ENCODE measurements at places on chromosomes 5 and 9. TPM values are rescaled to one million over a fixed set of nuclear protein-coding genes. Genes with fewer than 3 reads are reported as not detected.

The PCDHGA6 gene
- total RNA-seq, result 0.16 TPM

DNA sequence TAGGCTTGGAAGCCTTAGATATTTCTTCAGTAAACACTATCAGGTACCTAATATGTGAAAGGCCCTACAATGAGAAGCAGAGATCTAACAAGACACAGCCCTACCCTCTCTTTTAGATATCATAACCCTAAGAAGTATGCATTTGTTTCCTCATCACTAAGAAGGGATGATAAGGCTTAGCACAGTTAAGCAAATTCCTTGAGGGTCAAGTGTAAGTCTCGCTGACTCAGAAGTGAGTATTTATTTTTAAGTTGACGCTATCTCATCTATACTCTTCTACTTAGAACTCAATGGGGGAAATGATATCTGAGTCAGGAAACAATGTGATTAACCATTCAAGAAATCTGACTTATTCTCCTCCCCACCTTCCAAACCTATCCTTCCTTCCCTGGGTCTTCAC, 149.7 kb downstream of the ESM1 start:
- H3K27me3 ChIP-seq, result peaks cover 15% of the 10 kb centered on the region
- H3K4me1 ChIP-seq, result peaks cover 12% of the 10 kb centered on the region
- no peak overlapping the region for H3K27ac ChIP-seq
- H3K4me3 ChIP-seq, result no peak overlapping the region

GRCh38 chr5:58753446-58753845, 170.6 kb downstream of the RAB3C start:
- H3K27ac ChIP-seq, result no peak overlapping the region
- no peak overlapping the region for H3K4me3 ChIP-seq
- DNase-seq, result no peak

- H3K36me3 ChIP-seq, result no peaks in the 10 kb centered on the region
- no peak for DNase-seq
- H3K27me3 ChIP-seq, result no peaks in the 10 kb centered on the region
- no peaks in the 10 kb centered on the region for H3K4me1 ChIP-seq
- H3K27ac ChIP-seq, result no peak overlapping the region
Observed at GRCh38 chr5:173664154-173664526, 47.7 kb upstream of the BOD1 start.

The WDR31 gene
- 3.8 TPM for total RNA-seq

GRCh38 chr5:43066799-43067741, 27.0 kb upstream of the ANXA2R start:
- H3K27me3 ChIP-seq, result no peaks in the 10 kb centered on the region
- H3K4me3 ChIP-seq, result peak overlapping the region; percentile 97
- H3K4me1 ChIP-seq, result peaks cover 46% of the 10 kb centered on the region
- DNase-seq, result peak; percentile 88
- H3K36me3 ChIP-seq, result peaks cover 24% of the 10 kb centered on the region

- no peak overlapping the region for H3K27ac ChIP-seq
- H3K27me3 ChIP-seq, result peaks cover 31% of the 10 kb centered on the region
- DNase-seq, result no peak
- no peak overlapping the region for H3K4me3 ChIP-seq
- H3K36me3 ChIP-seq, result no peaks in the 10 kb centered on the region
Observed at GRCh38 chr5:74279244-74279643, 361.3 kb downstream of the ENC1 start.

DNA sequence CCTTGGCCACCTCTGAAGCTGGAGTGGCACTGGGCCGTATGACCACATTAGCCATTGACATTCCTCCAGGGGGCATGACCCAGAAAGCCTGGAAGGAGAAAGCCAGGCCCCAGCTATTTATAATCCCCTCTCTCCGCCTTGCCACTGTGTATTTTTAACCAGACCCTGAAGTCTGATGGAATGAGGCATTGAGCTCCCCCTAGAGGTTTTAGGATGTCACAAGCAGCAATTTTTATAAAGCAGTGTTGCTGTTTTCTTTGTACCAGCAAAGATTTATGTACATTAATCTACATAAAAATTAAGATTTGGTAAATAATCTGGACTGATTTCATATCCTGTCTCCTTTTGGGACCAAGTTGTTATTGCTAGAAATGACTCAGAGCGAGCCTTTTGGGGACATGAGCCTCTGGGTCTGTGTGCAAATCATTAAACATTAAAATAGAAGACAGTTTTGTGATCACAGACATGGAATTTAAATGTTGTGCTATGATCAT, 127.1 kb downstream of the TRIO start:
- peaks cover 9% of the 10 kb centered on the region for H3K4me1 ChIP-seq
- H3K27me3 ChIP-seq, result peaks cover 18% of the 10 kb centered on the region
- DNase-seq, result peak; percentile 10
- no peak overlapping the region for H3K27ac ChIP-seq
- no peaks in the 10 kb centered on the region for H3K36me3 ChIP-seq

- no peaks in the 10 kb centered on the region for H3K4me1 ChIP-seq
- DNase-seq, result no peak
- peaks cover 55% of the 10 kb centered on the region for H3K27me3 ChIP-seq
Observed at GRCh38 chr9:101028346-101029314, at the start of gene PLPPR1. Gene PLPPR1 (plus strand): TSS chr9:101028727.

The CDX1 gene
- not detected for total RNA-seq

The NMUR2 gene
- total RNA-seq, result not detected

- no peak overlapping the region for H3K27ac ChIP-seq
- no peak overlapping the region for H3K4me3 ChIP-seq
- H3K4me1 ChIP-seq, result no peaks in the 10 kb centered on the region
- no peaks in the 10 kb centered on the region for H3K27me3 ChIP-seq
- no peak for DNase-seq
Observed at GRCh38 chr5:128966375-128966774, 1.1 kb downstream of the SLC27A6 start.

DNA sequence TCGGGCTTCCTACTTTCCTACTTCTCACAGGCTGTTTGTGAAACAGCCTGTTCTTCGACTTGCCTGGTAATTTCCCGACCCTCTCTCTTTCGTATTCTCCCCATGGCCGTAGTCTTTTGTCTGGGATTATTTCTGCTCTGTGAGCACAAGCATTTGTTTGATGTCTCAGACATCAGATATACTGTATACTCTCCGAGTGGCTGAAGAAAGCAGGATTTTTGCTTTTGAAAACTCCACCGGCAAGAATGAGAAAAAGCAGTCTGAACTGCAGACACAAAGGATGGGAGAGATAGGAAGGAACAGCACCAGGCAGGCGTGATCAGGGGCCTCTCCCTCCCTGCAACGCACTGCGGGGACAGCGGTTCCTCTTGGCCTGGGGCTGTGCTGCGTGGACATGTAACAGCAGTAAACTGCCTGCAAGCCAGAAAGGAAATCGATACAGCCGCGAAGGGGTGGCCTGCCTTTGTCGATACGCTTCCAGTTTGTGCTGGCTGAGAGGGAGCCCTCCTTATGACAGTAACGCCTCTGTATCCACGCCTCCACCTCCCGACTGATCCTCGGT, 313.9 kb upstream of the TLE4 start:
- no peak overlapping the region for H3K27ac ChIP-seq
- DNase-seq, result no peak
- H3K4me3 ChIP-seq, result no peak overlapping the region
- peaks cover 12% of the 10 kb centered on the region for H3K27me3 ChIP-seq

- H3K4me3 ChIP-seq, result no peak overlapping the region
- H3K4me1 ChIP-seq, result no peaks in the 10 kb centered on the region
- no peak overlapping the region for H3K27ac ChIP-seq
Observed at GRCh38 chr5:161027763-161028162, 175.8 kb upstream of the ATP10B start.

GRCh38 chr9:27311184-27311583, 14.2 kb upstream of the EQTN start:
- H3K4me1 ChIP-seq, result no peaks in the 10 kb centered on the region
- H3K4me3 ChIP-seq, result no peak overlapping the region
- DNase-seq, result no peak
- no peaks in the 10 kb centered on the region for H3K27me3 ChIP-seq

The PPP2R2B gene
- total RNA-seq, result 2.0 TPM

DNA sequence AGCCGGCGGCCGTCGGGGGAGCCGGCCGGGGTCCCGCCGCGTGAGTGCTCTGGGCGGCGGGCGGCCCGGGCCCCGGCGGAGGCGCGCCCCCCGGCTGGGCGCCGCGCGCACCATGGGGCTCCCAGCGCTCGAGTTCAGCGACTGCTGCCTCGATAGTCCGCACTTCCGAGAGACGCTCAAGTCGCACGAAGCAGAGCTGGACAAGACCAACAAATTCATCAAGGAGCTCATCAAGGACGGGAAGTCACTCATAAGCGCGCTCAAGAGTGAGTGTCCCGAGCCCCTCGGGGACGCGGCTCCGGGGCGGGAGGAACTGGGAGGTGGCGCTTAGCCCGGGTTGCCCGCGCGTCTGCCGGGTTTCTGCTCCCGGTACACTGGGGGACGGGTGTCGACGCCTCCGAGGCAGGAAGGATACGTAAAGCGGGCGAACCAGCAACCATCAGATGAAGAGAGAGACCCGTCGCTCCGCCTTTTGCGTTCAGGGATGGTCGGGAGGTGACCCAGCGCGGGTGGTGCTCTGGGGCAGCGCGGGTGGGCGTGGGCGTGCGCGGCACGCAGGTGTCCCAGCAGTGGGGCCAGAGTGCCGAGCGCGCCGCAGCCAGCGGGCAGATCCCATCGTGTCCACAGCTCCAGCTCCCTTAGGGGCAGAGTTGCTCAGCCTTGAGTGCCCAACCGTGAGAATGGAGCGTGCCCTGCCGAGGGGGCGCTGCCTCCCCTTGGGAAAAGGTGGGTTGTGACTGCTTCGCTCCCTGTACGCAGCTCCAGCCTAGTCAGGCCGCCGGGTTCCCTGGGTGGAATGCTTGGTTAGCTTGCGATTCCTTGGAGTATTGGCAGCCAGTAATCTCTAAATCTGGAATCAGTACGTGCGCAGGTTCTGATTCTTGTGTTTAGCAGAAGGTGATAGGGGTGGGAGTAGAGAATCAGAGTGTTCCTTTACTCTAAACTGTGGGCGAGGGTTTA, 753 bp downstream of the ARHGAP26 start:
- peak overlapping the region; percentile 84 for H3K4me3 ChIP-seq
- no peaks in the 10 kb centered on the region for H3K27me3 ChIP-seq
- H3K27ac ChIP-seq, result peak overlapping the region; percentile 44
- H3K36me3 ChIP-seq, result no peaks in the 10 kb centered on the region
- H3K4me1 ChIP-seq, result peaks cover 47% of the 10 kb centered on the region

GRCh38 chr5:126015235-126016181, 407.7 kb upstream of the GRAMD2B start:
- H3K36me3 ChIP-seq, result no peaks in the 10 kb centered on the region
- H3K27me3 ChIP-seq, result no peaks in the 10 kb centered on the region
- H3K4me3 ChIP-seq, result no peak overlapping the region
- DNase-seq, result no peak

DNA sequence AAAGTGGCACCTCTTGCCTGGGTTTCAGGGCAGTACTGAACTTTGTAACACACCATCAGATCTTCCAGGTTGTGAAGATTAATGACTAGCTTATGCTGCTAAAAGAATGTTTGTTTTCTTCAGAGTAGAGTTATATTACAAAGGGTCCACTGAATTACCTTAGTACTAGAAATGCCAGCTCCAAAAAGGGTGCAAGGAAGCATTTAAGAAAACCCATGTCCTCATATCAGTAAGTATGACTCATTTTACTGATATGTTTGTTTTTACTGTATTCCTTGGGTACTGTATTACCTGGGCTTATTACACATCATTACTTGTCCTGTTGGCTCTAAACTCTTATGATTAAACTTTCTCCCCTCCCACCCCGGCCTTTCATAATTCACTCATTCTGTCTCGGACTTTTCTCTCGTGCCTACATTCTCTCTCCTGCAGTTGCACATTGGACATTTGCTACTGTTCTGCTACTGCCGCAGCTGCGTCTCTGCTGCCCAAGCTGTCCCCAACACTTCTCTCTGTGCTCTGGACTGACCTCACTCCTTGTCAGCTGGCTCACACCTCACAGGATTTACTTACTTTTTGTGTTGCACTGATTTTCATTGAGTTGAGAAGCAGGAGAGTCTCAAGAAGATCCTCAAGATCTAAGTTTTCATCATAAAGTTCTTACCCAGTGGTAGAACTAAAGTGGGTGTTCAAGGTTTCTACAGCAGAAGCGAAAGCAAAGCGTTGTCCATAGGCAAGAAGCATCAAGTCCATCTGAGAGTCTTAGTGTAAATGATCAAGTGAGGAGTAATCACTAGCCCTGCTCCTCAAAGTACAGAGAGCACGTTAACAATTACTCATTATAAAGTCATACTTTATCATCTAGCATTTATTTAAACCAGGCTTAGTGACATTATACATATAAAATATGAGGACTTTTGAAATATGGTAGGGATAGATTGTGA, 53.2 kb upstream of the C9orf72 start:
- no peaks in the 10 kb centered on the region for H3K27me3 ChIP-seq
- DNase-seq, result no peak
- no peak overlapping the region for H3K4me3 ChIP-seq
- no peak overlapping the region for H3K27ac ChIP-seq
- peaks cover 5% of the 10 kb centered on the region for H3K4me1 ChIP-seq

GRCh38 chr9:33229359-33230114, 10.4 kb upstream of the SPINK4 start:
- H3K4me3 ChIP-seq, result no peak overlapping the region
- H3K27ac ChIP-seq, result no peak overlapping the region

- no peak for DNase-seq
- H3K36me3 ChIP-seq, result peaks cover 10% of the 10 kb centered on the region
- peaks cover 22% of the 10 kb centered on the region for H3K27me3 ChIP-seq
- no peak overlapping the region for H3K4me3 ChIP-seq
Observed at GRCh38 chr9:69936427-69936826, 107.2 kb upstream of the MAMDC2 start.

The GMCL2 gene
- total RNA-seq, result not detected

The UGT3A1 gene
- not detected for total RNA-seq

- peaks cover 27% of the 10 kb centered on the region for H3K4me1 ChIP-seq
- peak overlapping the region; percentile 59 for H3K4me3 ChIP-seq
- DNase-seq, result peak; percentile 25
- H3K27me3 ChIP-seq, result no peaks in the 10 kb centered on the region
Observed at GRCh38 chr9:2764353-2764752, 47.0 kb downstream of the KCNV2 start.

The SIT1 gene
- 61.4 TPM for total RNA-seq

DNA sequence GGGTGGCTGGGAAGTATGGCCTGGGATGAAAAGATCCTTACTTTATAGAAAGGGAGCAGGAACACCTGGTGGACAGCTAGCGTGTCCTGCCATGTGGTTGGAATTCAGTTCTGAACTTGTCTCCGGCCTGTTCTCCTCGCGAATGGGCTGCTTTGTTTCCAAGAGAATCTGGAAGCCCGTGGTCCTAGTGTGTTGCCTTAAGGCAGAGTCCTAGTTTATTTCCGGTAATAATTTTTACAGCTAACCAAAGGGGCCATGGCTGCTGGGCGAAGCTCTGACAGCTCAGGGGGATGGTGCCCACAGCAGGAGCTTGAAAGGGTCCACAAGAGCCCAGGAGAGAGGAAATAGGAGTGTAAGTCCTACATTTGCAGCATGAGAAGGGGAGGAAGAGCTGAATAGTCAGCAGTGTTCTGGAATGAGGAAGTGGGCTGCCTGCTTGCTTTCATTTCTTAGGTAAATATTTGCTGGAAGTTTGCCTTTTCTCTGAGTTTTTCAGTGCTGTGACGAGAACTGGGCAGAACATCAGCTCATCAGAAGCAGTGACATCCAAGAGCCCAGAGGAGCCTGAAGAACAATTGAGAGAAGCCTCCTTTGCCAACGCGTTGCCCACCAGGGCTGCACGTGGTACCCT, 13.1 kb upstream of the IGFBPL1 start:
- H3K4me3 ChIP-seq, result no peak overlapping the region
- peaks cover 4% of the 10 kb centered on the region for H3K4me1 ChIP-seq

Data from activated T-cell treated with anti-CD3 and anti-CD28 coated beads, Interleukin-2, amount 50 U/mL, for 72 hours (primary cell).